LHCN-M2 (cell line): ENCODE measurements at places on chromosomes 12 and 14. TPM values are rescaled to one million over a fixed set of nuclear protein-coding genes. Genes with fewer than 3 reads are reported as not detected.

The SOAT2 gene
- not detected in 2 replicates for total RNA-seq

The MAP3K9 gene
- total RNA-seq: 0.38 and 0.75 TPM in 2 replicates

The FOS gene
- 5.6 and 8.9 TPM in 2 replicates for total RNA-seq

The TAS2R7 gene
- 0.32 TPM in 1 of 2 replicates, not detected in the other for total RNA-seq

The CCDC177 gene
- total RNA-seq: not detected in 2 replicates

The NGB gene
- total RNA-seq: not detected in 2 replicates

The KRT3 gene
- not detected in 2 replicates for total RNA-seq

The DHRS1 gene
- 14.4 and 16.1 TPM in 2 replicates for total RNA-seq

The TMEM229B gene
- 0.06 TPM in 1 of 2 replicates, not detected in the other for total RNA-seq

The ERBB3 gene
- 1.7 TPM in 1 of 2 replicates, not detected in the other for total RNA-seq

The HCAR2 gene
- total RNA-seq: not detected in 2 replicates

The CLEC2B gene
- total RNA-seq: 7.8 and 16.2 TPM in 2 replicates

The AMDHD1 gene
- total RNA-seq: 0.17 and 0.45 TPM in 2 replicates

The PTPN11 gene
- 90.3 and 97.0 TPM in 2 replicates for total RNA-seq

The HCAR3 gene
- not detected in 2 replicates for total RNA-seq
